Urinary bladder (tissue), 4 donors: ENCODE measurements at places on chromosomes 11 and 22. TPM values are rescaled to one million over a fixed set of nuclear protein-coding genes. Genes with fewer than 3 reads are reported as not detected.

The MUC5AC gene
- not detected for total RNA-seq

The CLMP gene
- total RNA-seq: 46.0 TPM

The ANKK1 gene
- total RNA-seq: 0.16 TPM

The MS4A2 gene
- 17.3 TPM for total RNA-seq

The OR2AG1 gene
- not detected for total RNA-seq

The CCDC87 gene
- total RNA-seq: not detected

The CNGA4 gene
- not detected for total RNA-seq

The MS4A7 gene
- total RNA-seq: 19.5 TPM

The CCDC83 gene
- not detected for total RNA-seq

The OR4P4 gene
- not detected for total RNA-seq

The RASSF7 gene
- total RNA-seq: 3.3 TPM

The ALG12 gene
- 20.4 TPM for total RNA-seq

The EFCAB6 gene
- total RNA-seq: 3.2 TPM

The PDE3B gene
- 40.6 TPM for total RNA-seq

DNA sequence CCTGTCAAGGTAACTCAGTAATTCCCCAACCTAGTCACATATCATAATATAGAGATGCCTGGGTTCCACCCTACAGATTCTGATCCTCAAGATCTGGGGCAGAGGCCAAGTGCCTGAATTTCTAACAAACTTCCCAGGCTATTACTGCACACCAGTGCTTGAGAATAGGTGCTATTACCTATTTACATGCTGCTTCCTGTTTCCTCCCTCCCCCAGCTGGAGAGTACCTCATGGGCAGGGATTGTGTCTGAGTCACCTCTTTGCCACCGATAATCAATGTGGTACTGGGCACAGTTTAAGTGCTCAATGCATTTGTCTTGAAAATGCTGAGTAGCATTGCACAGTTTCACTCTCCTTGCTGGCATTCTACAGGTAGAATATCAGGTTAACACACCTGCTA is 582.2 kb upstream of the CADM1 start:
- DNase-seq: no peak

DNA sequence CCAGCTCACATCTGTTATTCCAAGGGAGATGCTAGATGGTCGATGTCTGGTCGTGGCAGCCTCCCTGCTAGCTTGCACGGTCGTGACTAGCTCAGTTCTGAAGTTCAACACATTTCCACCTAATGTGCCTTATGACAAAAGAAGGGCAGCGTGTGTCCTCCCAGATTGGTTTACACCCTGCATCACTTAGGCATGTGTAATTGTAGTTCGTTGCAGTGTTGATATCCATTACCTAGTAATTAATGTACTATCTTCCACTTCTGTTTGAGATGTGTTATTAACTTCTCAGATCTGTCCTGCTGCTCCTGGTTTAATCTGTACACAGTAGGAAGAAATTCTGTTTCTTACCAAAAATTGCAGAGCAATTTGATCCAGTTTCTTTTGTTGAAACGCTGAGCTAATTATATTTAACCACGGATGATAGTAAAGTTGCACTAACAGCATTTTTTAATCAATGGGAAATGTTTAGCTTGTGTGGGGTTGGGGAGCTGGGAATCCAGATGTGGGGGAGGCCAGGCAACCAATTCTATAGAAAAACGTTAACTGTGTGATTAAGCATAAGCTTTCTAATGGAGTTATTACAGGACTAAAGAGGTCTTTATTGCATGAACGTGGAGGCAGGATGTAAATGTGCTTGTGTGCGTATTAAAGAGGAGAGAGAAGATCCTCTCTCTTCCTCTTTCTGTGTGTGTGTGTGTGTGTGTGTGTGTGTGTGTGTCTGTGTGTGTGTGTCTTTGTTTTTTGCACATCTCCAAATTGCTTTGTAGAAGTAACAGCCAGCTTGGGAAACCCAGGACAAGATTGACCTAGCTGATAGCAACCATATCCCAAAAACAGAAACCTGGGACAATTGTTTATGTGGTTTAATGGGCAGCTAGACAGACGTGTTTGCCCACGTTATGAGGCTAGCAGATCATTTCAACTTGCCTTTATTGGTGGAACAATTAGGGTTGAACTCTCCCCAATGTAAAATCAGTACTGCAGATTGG is 145.7 kb upstream of the TTC12 start:
- DNase-seq: no peak

DNA sequence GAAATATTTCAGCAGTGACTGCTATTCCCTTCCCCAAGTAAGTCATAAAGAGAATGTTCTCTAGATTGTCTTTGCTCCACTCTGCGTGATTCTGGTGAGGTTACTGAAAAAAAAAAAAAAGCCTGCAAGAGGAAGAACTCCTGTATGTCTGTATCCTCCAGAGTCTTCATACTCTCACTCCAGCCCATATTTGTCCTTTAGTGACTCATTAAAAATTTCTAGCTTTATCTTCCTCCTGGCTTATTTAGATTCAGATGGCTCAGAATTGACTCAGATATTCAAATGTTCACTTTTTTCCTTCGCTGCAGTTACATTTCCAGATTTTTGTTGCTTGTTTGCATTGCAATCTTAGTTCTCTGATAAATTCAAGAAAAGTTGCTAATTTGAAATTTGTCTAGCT is 76.3 kb upstream of the CNTN5 start:
- no peak for DNase-seq

GRCh38 chr11:31804312-31805036 is 6.6 kb downstream of the PAX6 start:
- DNase-seq: no peak

- DNase-seq: no peak
These were observed 11.5 kb downstream of the CBX6 start for GRCh38 chr22:38860283-38861169.

GRCh38 chr11:30172158-30172557 is 58.7 kb upstream of the FSHB start:
- no peak for DNase-seq

DNA sequence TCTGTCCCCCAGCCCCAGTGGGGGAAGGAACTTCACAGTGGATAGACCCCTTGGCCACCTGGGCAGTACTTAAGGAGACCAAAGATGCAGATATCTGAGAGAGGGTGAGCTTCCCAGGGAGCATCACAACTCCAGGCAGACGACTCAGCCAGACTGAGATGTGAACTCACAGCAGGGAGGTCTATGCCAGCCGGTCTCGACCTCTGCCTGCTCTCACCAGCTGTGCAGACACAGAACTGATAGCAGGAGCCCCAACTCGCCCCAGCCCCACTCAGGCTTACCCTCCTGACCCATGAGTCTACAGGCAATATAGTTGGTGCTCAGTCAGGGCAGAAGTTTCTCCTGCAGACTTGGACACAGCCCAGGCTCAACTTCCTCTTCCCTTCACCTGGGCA is 29.7 kb upstream of the ACCSL start:
- no peak for DNase-seq

DNA sequence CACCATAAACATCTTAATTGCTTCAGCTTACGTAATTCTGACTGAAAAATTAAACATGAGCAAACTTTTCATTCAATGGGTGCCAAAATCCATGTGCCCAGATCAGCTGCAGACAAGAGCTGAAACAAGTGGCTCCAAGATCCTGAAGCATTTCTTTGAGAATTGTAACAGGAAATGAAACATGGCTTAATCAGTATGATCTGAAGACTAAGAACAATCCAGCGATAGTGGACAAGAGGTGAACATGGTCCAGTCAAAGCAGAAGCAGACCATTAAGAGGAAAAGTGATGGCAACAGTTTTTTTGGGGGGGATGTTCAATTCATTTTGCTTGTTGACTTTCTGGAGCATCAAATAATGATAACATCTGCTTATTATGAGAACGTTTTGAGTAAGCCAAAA is 1964.5 kb upstream of the RAG2 start:
- no peak for DNase-seq

- no peak for DNase-seq
These were observed 67.2 kb downstream of the PPP2R1B start for GRCh38 chr11:111698852-111699559.

- no peak for DNase-seq
These were observed 6.4 kb downstream of the FADS2 start for GRCh38 chr11:61834278-61835048.

GRCh38 chr11:70755410-70756158 is 357.3 kb downstream of the CTTN start:
- peak; percentile 7 for DNase-seq

- no peak for DNase-seq
These were observed 131.3 kb downstream of the AASDHPPT start for GRCh38 chr11:106208760-106209159.

- DNase-seq: no peak
These were observed 114.5 kb downstream of the NAT10 start for GRCh38 chr11:34219941-34220370.

GRCh38 chr11:12441231-12441861 is 64.0 kb downstream of the PARVA start:
- no peak for DNase-seq

- no peak for DNase-seq
These were observed 4.8 kb upstream of the FAR1 start for GRCh38 chr11:13663631-13664071.

- DNase-seq: no peak
These were observed 13.5 kb upstream of the GRAMD1B start for GRCh38 chr11:123416566-123416965.

GRCh38 chr22:26658671-26659478 is 1.5 kb downstream of the MIAT start:
- DNase-seq: no peak
